Stimulated activated CD8-positive, alpha-beta memory T cell treated with anti-CD3 and anti-CD28 coated beads, Interleukin-7, amount 100 ng/mL, for 1 hour (primary cell): ENCODE measurements at places on chromosomes 5 and 9.

- no peak for DNase-seq
These were observed 111.9 kb downstream of the SUSD1 start for GRCh38 chr9:112063151-112063550.

DNA sequence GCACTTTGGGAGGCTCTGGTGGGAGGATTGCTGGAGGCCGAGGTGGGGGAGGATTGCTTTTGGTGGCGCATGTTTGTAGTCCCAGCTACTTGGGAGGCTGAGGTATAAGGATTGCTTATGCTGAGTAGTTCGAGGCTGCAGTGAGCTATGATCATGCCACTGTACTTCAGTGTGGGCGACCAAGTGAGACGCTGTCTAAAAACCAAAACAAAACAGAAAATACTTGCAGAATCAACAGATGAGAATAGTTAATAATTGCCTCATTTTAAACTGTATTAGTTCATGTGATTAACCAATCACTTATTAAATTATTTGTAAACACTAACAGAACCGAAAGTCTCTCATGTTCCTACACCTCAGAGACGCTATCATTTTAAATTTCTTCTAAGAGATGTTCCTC, 118.1 kb downstream of the CCDC171 start:
- no peak for DNase-seq

DNA sequence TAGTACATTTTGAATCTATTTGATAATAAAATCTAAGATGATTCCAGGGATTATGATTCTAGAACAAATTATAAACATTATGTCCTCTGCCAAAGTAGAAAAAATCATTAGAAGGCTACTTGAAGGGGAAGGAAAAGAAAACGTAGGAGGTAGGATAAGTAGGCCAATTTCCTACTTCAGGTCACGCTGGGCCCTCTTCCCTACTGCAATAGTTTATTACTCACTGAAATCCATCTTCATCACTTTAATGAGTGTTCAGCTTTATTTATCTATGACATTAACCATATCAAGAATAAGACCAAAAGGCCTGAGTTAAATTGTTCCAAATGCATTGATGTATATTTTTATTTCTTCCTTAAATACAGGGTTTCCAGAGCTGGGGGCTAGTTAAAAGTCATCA, 21.6 kb downstream of the SLC28A3 start:
- DNase-seq = no peak

DNA sequence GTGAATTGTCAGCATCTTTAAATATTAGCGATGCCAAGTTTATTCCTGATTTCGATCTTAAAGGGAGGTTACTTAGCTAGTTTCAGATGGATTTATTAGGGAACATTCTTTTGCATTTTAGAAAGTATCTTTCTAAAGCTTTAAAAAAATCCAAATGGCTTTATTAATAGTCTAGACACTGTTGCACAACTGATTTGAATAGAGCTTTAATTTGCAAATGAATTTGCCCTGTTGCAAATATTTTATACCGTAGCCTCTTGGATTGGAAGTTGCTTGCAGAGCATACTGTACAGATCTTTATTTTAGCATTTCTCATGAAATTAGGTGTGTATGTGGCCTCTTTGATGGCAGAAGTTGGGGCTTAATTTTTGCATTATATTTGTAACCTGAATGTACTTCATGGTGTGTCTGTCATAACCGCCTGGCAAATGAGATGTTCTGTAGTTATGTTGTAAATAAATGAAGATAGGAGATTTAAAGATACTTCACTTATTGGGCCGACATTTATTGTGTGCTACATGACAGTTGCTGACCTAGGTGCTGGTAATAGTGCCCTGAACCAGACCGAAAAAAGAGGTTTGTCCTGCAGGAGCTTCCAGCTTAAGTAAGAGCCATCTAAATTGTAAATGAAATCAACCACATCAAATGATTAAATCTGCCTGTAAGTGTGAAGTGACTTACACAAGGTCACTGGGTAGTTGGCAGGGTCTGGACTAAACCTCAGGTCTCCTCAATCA, 1.8 kb downstream of the TCERG1 start:
- DNase-seq = no peak

DNA sequence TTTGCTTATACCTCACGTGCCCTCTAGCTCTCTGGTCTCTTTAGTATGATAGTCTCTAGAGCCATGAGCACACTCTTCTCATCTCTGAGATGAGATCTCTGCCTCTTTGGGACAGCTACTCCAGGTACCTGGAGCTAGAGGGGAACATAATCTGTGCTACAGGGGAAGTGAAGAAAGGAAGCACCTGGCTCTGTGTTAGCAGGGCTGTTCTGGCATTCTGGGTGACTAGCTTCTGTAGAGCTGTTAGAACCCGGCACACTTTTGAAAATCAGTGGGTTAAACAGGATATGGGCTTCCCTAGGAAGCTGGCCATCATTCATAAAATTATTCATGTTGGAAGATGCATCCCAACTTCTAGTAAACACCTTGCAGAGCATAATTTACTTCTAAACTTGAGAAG, 224.8 kb downstream of the MCTP1 start:
- DNase-seq = no peak

DNA sequence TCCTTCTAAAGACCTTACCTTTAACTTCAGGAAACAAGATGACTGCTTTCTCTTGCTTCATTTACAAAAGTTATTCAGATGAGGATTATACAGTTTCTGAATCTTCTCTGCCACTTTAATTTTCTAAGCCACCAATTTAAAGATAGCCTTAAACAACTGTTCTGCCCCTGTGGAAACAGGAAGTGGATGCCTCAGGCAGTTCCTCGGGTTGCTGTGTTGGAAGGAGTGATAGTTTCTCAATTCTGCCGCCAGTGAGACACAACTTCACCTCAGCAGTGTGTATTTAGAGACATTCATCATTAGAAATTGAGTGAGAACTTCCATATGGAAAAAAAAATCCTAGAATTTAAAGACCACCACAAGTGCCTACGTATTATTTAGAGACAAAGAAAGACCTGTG, 475.1 kb upstream of the WWC1 start:
- no peak for DNase-seq
